ENCODE measurements at places on chromosomes 7 and 10. TPM values are rescaled to one million over a fixed set of nuclear protein-coding genes. Genes with fewer than 3 reads are reported as not detected.

Gene WDR11
- total RNA-seq = 89.3 TPM

Gene DLX6
- total RNA-seq = not detected

Gene CALN1
- 2.4 TPM for total RNA-seq

Gene DOCK4
- 65.9 TPM for total RNA-seq

Gene CLCN1
- not detected for total RNA-seq

Gene ADAP1
- total RNA-seq = 5.0 TPM

Gene TAS2R41
- not detected for total RNA-seq

Gene MKI67
- total RNA-seq = 3.4 TPM

Gene ADARB2
- 0.43 TPM for total RNA-seq

Data from dermis lymphatic vessel endothelial cell (primary cell).